ENCODE measurements at places on chromosomes 5 and 9.

DNA sequence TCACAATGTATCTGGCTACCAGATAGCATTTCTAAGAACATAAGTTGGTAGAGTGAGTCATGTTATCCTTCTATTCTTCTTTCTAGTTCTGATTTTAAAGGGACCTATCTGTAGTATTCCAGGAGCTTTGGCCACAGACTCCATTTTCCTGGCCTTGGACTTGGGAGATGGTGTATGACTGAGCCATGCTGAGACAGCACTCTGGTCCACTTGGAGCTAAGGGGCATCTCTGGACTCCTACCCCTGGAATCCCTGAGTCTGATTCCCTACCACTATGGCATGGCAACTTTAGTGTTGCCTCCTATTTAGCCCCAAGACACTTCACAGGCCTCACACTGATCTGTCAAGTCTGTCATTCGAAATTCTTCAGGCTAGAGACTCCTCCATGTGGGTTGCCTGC lies 58.8 kb downstream of the BAAT start:
- DNase-seq = no peak

GRCh38 chr9:133973791-133974630 lies 18.1 kb downstream of the VAV2 start:
- no peak for DNase-seq

DNA sequence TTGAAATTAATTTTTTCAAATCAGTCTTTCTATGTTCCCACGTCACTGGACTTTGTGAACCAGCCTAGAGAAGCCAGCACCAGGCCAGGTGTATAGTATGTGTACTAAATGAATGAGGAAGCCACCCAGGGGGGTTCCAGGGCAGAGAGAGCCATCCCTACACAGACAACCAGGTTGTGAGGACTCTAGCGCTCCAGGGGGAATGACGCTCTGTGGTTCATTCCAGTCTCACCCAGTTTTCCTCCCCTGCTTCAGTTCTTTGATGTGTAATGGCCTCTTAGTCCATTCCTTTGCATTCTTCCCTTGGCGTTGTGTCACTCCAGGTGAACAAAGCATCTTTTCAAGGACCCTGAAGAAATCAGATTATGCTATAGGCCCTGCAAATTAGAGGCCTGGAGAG lies 330.6 kb downstream of the NSG2 start:
- DNase-seq = no peak

DNA sequence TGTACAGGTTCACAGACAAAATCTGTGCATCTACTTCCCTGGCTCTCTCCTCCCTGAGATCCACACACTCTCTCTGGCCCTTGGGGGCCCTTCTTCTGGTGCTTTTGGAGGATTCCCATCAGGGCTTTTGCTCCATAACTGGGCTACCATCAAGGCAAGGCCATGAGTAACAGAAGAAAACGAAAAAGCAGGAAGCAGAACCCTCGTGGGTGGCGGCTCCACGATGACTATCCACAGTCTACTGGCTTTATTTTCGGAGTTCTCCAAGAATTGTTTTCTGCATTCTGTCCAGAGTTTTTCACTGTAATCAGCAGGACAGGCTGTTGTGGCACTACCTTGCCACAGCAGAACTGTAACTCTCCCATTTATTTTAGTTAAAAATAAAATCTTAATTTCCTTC lies 19.9 kb downstream of the PNPLA7 start:
- DNase-seq = no peak

- DNase-seq = peak; percentile 64
These were observed 1.4 kb upstream of the COL27A1 start for GRCh38 chr9:114153761-114154599.
